ENCODE measurements at places on chromosomes 7 and 10.
A peak's percentile ranks its signal among the peaks of the same experiment; 100 is the strongest.

- no peak for DNase-seq
Observed at GRCh38 chr7:94763268-94763667, 107.3 kb upstream of the SGCE start.

DNA sequence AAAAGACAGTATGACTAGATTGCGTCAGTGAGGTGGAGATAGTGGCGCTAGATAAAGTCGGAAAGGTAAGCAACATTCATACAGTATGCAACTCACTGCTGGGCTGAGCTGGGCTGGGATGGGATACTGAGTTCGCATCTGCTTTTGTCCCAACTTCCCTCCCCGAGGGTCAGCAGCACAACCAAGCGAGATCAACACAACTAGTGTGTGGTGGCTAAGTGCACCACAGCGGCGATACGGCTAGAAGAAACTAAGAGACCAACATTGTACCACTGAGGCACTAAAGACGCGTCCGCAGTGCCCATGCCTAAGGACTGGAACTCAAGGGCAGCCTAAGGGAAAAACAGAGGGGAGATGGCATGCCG is 467 bp downstream of the EXOSC1 start:
- no peak for DNase-seq

GRCh38 chr10:33125522-33126517 is 167.8 kb upstream of the ITGB1 start:
- DNase-seq: no peak

GRCh38 chr10:131514454-131514853 is 202.9 kb upstream of the TCERG1L start:
- peak; percentile 11 for DNase-seq

DNA sequence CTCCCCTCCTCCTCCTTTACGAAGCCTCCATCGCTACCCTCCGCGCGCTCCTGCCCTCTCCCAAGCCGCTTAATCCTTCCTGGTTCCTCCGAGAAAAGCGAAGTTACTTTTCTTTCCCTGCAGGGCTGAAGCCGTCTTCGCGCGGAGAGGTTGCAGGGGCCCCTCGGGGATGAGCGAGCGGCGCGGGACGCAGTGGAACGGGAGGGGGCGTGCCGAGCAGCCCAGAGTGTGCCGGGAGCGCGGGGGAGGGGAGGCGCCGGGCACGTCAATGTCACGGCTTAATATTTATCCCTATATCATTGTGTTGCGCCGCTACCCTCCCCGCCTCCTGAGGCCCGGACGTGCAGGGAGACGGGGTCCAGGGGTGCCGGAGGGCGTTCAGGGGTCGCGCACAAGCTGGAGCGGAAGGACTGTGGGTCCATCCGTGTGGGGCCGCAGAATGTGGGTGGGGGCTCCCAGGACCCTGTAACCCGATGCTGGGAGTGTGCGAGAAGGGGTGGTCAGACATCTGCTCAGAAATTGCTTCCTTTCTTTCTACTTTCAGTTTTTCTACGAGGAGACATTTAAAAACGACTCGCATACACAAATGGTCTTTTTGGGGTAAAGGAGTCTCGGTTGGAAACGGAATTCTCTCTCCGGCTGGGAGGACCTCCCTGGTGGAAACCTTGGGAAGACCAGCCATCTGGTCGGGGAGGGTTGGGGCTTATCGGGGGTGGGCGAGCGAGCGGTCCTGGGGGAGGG is 2.4 kb downstream of the CDK6 start:
- DNase-seq: peak; percentile 59

- DNase-seq: no peak
Observed at GRCh38 chr10:116809483-116810119, 39.7 kb upstream of the ENO4 start.

DNA sequence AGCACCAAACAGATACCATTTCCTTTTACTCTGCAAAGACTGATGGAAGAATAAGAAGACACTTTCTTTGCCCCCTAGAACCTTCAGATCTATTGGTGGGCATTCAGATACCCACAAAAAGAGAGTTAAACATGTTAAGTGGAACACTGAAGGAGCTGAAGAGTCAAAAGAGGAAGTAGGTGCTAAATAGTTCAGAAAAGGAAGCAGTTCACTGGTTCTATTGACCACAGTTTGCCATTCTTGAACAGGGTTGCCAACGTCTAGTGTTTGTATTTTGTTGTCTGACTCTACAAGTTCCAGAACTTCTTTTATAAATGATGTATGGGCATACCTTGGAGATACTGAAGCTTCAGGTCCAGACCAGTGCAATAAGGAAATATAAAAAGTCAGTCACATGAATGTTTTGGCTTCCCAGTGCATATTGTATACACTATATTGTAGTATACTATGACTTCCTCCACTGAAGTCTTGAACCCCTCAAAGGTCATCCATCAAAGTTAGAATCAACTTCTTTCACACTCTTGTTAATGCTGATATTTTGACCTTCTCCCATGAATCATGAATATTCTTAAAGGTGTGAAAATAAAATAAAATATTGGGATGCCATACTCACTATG is 47.5 kb upstream of the AGR3 start:
- no peak for DNase-seq

GRCh38 chr7:18053177-18053928 is 25.7 kb upstream of the PRPS1L1 start:
- no peak for DNase-seq

DNA sequence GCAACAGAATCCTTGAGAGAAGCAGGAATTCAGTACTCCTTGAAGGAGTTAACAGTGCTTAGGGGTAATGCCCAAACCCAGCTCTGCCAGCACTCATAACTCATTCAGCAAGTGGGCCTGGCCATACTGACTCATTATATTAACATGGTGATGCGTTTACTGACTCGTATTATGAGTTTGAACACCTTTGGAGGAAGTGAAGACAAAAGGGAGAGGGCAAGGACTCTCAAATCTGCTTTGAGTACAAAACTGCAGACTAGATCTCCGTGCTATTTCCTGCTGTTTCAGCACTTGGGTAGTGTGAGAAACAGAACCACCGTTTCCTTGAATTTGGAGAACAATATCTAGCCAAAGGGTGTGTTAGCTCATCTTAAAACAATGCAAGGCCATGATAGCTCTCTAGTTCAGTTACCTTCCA is 30.8 kb downstream of the SLC16A9 start:
- DNase-seq: no peak

DNA sequence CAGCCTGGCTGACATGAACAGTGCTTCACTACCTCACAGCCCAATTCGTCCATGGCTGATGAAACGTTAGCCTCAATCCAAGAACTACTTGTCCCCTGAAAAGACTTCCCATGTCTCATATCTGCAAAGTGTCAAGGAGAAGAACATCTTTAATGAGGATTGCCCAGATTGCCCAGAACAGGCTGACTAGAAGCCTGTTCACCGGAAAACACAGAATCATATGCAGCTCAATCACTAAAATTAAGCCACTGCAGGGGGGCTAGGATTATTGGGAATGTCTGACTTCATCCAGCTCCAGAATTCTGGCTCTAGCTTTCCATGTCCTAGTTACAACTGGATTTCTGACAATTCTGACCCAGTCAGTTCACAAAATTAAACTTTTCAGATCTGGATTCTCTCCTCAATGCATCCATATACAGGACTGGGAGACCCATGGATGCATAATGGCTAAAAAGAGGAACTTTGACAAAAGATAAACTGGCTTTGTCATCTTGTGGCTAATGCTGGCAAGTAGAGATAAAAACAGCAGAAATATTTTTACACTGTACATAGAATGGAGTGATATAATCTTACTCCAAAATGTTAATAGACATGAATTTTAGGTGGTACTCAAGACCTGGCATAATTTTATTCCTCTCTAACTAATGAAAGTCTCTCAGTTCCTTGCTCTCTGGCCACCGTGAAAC is 467.0 kb upstream of the POT1 start:
- no peak for DNase-seq

GRCh38 chr7:43870316-43870715 is 999 bp upstream of the MRPS24 start:
- DNase-seq: no peak

DNA sequence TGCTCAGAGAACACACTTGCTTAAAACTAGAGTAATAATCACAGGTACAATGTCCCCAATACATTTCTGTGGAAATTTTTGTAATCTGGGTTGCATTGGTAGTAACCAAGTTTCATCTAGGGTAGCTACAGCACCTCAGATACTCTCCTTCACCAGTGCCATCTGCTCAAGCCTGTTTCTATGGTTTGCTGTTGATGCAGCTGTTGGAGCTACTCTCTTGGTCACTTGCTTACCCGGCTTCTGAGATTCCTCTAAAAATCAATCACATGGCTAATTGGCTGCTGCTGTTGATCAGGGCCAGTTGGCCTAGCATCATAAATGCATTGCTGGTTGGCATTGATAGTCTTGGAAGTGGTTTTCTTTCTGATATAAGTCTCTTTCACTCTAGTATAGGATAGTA is 220.8 kb downstream of the BICC1 start:
- no peak for DNase-seq

DNA sequence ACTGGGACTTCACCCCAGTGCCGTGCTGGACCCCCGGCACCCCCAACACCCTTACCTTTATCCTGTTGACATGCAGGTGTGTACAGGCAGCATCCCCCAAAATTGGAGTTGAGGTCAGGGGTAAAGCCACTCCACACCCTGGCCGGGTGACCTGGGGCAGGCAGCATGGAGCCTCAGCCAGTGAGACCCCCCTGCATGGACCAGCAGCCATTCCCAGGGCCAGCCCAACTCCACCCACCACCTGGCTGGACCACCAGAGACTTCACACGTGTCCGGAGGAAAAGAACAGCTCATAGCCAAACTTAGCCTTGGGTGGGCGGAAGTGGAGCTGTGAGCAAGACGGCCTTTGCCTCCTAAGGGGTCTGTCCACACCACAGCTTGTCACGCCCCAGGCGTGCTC is 413.0 kb upstream of the FOXK1 start:
- no peak for DNase-seq

GRCh38 chr7:90648834-90649233 is 52.7 kb downstream of the CDK14 start:
- no peak for DNase-seq

DNA sequence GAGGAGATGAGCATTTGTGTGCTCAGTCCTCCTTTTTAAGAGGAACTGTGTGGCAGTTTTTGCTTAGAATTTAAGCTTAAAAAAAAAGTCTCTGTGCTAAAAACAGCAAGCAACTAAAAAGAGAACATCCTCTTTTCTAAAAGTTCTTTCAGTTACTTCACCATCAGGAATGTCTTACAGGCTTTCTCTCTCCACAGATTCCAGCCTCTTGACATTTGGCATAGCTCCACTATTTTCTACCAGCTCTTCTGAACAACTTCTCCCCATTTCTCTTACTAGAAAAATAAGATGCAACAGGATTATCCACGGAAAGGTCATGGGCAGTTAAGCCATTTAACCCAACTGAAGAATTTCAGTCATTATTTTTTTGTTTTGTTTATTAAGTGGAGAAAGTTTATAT is 13.2 kb downstream of the PCLO start:
- DNase-seq: no peak

DNA sequence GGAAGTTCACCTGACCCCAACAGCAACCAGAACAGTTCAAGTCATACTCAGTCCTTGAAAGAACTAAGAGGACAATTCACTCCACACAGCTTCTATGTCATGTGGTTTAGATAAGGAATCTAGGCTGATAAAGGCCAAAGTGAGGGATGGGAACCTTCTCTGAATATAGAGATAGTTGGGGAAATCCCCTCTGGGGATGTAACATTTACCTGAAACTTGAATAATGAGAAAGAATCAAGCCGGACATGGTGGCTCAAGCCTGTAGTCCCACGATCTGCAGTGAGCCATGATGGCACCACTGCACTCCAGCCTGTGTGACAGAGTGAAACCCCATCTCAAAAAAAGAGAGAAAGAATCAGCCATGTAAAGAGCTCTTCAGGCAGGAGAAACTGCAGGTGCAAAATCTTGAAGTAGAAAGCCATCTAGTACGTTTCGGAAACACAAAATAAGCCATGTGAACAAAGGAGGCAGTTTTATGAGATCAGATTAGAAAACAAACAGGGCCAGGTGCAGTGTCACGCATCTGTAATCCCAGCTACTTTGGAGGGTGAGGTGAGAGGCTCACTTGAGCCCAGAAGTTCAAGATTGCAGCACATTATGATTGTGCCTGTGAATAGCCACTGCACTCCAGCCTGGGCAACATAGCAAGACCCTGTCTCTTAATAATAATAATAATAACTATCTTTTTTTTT is 4.5 kb upstream of the DNMBP start:
- DNase-seq: no peak

DNA sequence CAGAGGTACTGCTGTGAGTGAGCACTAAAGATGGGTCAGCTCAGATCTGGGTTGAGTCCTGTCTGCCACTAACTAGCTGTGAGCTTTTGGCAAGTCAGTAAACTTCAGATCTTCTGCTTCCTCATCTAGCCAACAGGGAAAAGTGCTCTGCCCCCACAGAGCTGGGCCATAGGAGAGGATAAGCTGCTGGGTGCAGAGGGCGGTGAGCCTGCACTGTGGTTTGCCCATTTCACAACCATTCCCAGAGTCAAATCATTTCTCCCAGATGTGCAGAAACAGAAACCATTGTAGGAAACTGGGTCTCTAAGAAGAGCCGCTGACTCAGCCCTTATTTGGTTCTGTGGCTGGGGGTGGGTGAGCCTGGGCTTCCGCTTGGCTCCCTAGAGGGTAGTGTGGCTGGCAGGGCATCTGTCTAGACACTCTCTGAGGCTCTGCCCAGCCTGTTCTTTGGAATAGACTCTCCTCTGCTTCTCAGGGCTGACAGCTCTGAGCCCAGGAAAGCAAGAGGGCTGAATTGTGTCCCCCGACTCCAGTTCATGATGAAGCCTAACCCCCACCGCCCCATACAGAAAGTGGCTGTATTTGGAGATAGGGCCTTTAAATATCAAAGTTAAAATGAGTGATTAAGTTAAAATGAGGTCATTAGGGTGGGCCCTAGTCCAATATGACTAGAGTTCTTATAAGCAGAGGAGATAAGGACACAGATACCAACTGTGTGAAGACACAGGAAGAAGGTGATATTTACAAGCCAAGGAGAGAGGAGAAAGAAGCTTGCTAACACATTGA is 29.5 kb upstream of the ARHGAP22 start:
- peak; percentile 22 for DNase-seq

DNA sequence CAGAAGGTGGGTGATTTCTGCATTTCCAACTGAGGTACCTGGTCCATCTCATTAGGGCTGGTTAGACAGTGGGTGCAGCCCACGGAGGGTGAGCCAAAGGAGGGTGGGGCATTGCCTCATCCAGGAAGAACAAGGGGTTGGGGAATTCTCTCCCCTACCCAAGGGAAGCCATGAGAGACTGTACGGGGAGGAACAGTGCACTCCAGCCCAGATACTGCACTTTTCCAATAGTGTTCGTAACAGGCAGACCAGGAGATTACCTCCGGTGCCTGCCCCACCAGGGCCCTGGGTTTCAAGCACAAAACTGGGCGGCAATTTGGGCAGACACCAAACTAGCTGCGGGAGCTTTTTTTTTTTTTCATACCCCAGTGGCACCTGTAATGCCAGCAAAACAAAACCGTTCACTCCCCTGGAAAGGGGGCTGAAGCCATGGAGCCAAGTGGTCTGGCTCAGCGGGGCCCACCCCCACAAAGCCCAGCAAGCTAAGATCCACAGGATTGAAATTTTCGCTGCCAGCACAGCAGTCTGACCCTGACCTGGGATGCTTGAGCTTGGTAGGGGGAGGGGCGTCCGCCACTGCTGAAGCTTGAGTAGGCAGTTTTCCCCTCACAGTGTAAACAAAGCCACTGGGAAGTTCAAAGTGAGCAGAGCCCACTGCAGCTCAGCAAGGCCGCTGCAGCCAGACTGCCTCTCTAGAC is 31.2 kb downstream of the ARMC10 start:
- no peak for DNase-seq

GRCh38 chr7:55366461-55367070 is 1.4 kb downstream of the LANCL2 start:
- no peak for DNase-seq

- peak; percentile 61 for DNase-seq
Observed at GRCh38 chr7:64882341-64883112, 20.5 kb upstream of the ZNF273 start.

- DNase-seq: no peak
Observed at GRCh38 chr10:22429981-22430421, 84.7 kb downstream of the SPAG6 start.

- DNase-seq: no peak
Observed at GRCh38 chr7:105021352-105021751, 7.3 kb downstream of the KMT2E start.
